ENCODE measurements at places on chromosomes 5 and 9.

- DNase-seq: peak; percentile 10
- peaks cover 7% of the 10 kb centered on the region for H3K4me1 ChIP-seq
- H3K27me3 ChIP-seq: no peaks in the 10 kb centered on the region
- H3K4me3 ChIP-seq: no peak overlapping the region
Observed at GRCh38 chr5:8340739-8341344, 471.9 kb downstream of the MTRR start.

GRCh38 chr9:16726029-16726428 lies 144.4 kb downstream of the BNC2 start:
- DNase-seq: no peak
- no peak overlapping the region for H3K4me3 ChIP-seq
- H3K4me1 ChIP-seq: no peaks in the 10 kb centered on the region
- no peak overlapping the region for H3K27ac ChIP-seq
- no peaks in the 10 kb centered on the region for H3K36me3 ChIP-seq
- H3K27me3 ChIP-seq: peaks cover 19% of the 10 kb centered on the region

- H3K27ac ChIP-seq: no peak overlapping the region
- DNase-seq: no peak
- no peak overlapping the region for H3K4me3 ChIP-seq
- H3K27me3 ChIP-seq: no peaks in the 10 kb centered on the region
Observed at GRCh38 chr9:70954596-70955143, 166.8 kb downstream of the TRPM3 start.

DNA sequence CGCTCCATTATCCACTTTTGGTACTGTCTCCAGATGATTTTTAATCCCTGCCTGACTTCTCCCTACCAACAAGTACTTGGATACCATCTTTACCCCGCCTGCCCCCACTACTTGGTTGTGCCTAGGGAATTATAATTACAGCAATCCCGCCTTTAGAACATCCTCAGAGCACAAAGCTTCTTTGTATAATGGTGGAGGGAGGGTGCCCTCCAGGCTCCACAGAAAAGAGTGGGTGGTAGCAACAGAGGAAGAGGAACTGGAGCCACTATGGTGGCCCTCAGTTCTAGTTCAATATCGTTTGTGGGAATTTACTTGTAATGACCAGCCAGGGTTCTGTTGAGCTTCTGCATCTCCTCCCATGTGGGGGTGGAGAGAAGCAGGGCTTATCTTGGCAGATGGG lies 79.0 kb upstream of the RNF38 start:
- DNase-seq: no peak
- no peaks in the 10 kb centered on the region for H3K27me3 ChIP-seq
- no peak overlapping the region for H3K27ac ChIP-seq

- H3K36me3 ChIP-seq: no peaks in the 10 kb centered on the region
- no peaks in the 10 kb centered on the region for H3K4me1 ChIP-seq
- no peak overlapping the region for H3K27ac ChIP-seq
- no peak for DNase-seq
Observed at GRCh38 chr9:105679257-105680022, 14.9 kb upstream of the TMEM38B start.

DNA sequence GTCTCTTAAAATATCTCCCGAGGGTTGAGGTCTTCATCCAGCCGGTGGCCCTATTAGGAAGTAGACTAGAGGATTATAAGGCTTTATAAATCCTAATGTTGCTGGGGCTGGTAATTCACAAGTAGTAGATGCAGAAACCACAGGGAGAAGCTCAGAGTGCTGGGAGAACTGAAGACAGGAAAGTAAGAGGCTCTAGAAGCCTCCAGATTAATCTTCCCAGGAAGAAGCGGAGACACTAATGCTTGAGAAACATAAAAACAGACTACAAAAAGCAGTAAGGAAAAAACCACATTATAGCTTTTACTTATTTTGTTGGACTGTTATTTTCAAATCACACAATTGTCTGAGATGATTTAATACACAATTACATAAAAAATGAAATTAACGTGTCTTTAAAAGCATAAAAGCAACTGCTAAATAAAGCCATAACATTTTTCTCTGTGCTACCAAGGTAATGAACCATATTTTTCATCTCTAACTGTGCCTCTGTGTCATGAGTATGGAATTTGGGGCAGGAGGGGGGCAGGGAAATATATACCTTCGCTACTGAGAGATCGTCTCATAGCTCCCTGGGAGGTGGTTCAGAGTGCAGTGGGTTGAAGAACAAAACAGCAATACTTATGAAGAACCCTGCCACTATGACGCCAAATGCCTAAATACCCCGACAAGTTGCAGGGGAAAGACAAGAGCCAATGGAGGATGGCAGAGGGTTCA lies 806.2 kb upstream of the WWC1 start:
- DNase-seq: no peak
- H3K27me3 ChIP-seq: no peaks in the 10 kb centered on the region
- no peaks in the 10 kb centered on the region for H3K36me3 ChIP-seq
- H3K4me3 ChIP-seq: no peak overlapping the region

- no peaks in the 10 kb centered on the region for H3K4me1 ChIP-seq
- no peaks in the 10 kb centered on the region for H3K27me3 ChIP-seq
- no peak for DNase-seq
- no peak overlapping the region for H3K4me3 ChIP-seq
Observed at GRCh38 chr9:87703636-87704276, 22.2 kb upstream of the CTSL start.

GRCh38 chr5:177620560-177620959 lies 20.6 kb downstream of the B4GALT7 start:
- peaks cover 69% of the 10 kb centered on the region for H3K36me3 ChIP-seq
- H3K4me1 ChIP-seq: no peaks in the 10 kb centered on the region
- no peaks in the 10 kb centered on the region for H3K27me3 ChIP-seq
- no peak overlapping the region for H3K27ac ChIP-seq
- no peak overlapping the region for H3K4me3 ChIP-seq

GRCh38 chr9:95229230-95229915 lies 88.1 kb downstream of the FANCC start:
- no peak overlapping the region for H3K4me3 ChIP-seq
- no peaks in the 10 kb centered on the region for H3K36me3 ChIP-seq
- no peaks in the 10 kb centered on the region for H3K27me3 ChIP-seq
- H3K4me1 ChIP-seq: no peaks in the 10 kb centered on the region
- DNase-seq: no peak

- H3K27me3 ChIP-seq: no peaks in the 10 kb centered on the region
- H3K27ac ChIP-seq: no peak overlapping the region
- DNase-seq: no peak
Observed at GRCh38 chr5:148418511-148418910, 34.8 kb downstream of the FBXO38 start.

DNA sequence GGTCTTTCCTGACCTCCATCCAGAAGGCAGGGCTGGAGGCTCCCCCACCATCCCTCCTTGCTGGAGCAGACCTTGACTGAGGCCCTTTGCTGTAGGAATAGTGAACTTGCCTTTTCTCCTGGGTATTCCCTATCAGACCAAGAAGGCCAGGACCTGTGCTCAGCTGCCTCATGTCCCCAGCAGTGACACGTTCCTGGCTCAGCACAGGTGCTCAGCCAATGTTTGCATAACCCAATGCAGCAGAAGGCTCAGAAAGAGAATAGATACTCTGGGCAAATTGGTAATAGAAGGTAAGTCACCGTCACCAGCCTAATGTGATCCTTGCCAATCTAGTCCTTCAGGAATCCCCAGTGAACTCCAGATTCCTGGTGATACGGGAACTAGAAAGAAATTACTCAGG lies 96.4 kb downstream of the ACTL7B start:
- H3K36me3 ChIP-seq: no peaks in the 10 kb centered on the region
- no peaks in the 10 kb centered on the region for H3K4me1 ChIP-seq
- DNase-seq: no peak
- no peak overlapping the region for H3K4me3 ChIP-seq
- no peaks in the 10 kb centered on the region for H3K27me3 ChIP-seq
- H3K27ac ChIP-seq: no peak overlapping the region

- no peak overlapping the region for H3K4me3 ChIP-seq
- no peak for DNase-seq
- no peak overlapping the region for H3K27ac ChIP-seq
- no peaks in the 10 kb centered on the region for H3K36me3 ChIP-seq
- H3K4me1 ChIP-seq: no peaks in the 10 kb centered on the region
Observed at GRCh38 chr9:14406463-14406862, 92.5 kb upstream of the NFIB start.

GRCh38 chr9:27529316-27530278 lies at the start of gene MOB3B:
TSS of gene MOB3B (minus strand) at chr9:27529814. CDS start at chr9:27455550, 74,264 bp downstream.
- peaks cover 11% of the 10 kb centered on the region for H3K4me1 ChIP-seq
- no peaks in the 10 kb centered on the region for H3K36me3 ChIP-seq
- DNase-seq: peak; percentile 68
- no peak within 1 kb of the TSS for H3K27ac ChIP-seq
- peaks cover 34% of the 10 kb centered on the region for H3K27me3 ChIP-seq

DNA sequence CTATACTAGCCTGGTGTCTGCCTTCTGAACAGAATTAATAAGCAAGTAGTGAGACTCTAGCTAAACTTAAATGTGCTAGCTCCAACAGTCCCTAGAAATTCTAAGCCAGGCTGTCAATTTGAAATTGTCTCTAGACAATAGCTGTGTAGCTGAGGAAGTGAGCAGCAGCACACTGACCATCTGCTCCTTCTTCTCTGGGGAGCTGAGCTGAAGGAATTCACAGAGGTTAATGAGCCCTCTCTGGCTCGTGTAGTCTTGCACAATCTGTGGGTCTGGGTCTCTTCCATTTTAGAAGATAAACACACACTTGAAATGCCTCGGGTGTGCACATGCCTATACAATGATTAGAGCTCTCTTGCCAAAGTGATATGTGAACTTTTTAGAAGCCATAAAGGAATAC lies 63.5 kb upstream of the BARX1 start:
- no peak overlapping the region for H3K27ac ChIP-seq
- H3K27me3 ChIP-seq: no peaks in the 10 kb centered on the region
- no peaks in the 10 kb centered on the region for H3K36me3 ChIP-seq
- H3K4me3 ChIP-seq: no peak overlapping the region

GRCh38 chr5:41457094-41457493 lies 53.3 kb downstream of the PLCXD3 start:
- no peaks in the 10 kb centered on the region for H3K4me1 ChIP-seq
- H3K27ac ChIP-seq: no peak overlapping the region
- H3K36me3 ChIP-seq: no peaks in the 10 kb centered on the region
- H3K27me3 ChIP-seq: no peaks in the 10 kb centered on the region
- no peak overlapping the region for H3K4me3 ChIP-seq
- DNase-seq: no peak

GRCh38 chr5:135628771-135629563 lies 50.2 kb upstream of the CXCL14 start:
- H3K4me3 ChIP-seq: no peak overlapping the region
- peaks cover 16% of the 10 kb centered on the region for H3K27me3 ChIP-seq
- H3K4me1 ChIP-seq: no peaks in the 10 kb centered on the region
- no peak overlapping the region for H3K27ac ChIP-seq
- DNase-seq: no peak
- H3K36me3 ChIP-seq: no peaks in the 10 kb centered on the region

GRCh38 chr9:12539580-12539975 lies 153.6 kb upstream of the TYRP1 start:
- no peak overlapping the region for H3K27ac ChIP-seq
- H3K36me3 ChIP-seq: no peaks in the 10 kb centered on the region
- H3K4me1 ChIP-seq: no peaks in the 10 kb centered on the region
- no peaks in the 10 kb centered on the region for H3K27me3 ChIP-seq
- no peak for DNase-seq

GRCh38 chr9:15572200-15572770 lies 19.4 kb downstream of the CCDC171 start:
- DNase-seq: no peak
- H3K27ac ChIP-seq: no peak overlapping the region
- no peak overlapping the region for H3K4me3 ChIP-seq
- no peaks in the 10 kb centered on the region for H3K36me3 ChIP-seq
- H3K4me1 ChIP-seq: no peaks in the 10 kb centered on the region

DNA sequence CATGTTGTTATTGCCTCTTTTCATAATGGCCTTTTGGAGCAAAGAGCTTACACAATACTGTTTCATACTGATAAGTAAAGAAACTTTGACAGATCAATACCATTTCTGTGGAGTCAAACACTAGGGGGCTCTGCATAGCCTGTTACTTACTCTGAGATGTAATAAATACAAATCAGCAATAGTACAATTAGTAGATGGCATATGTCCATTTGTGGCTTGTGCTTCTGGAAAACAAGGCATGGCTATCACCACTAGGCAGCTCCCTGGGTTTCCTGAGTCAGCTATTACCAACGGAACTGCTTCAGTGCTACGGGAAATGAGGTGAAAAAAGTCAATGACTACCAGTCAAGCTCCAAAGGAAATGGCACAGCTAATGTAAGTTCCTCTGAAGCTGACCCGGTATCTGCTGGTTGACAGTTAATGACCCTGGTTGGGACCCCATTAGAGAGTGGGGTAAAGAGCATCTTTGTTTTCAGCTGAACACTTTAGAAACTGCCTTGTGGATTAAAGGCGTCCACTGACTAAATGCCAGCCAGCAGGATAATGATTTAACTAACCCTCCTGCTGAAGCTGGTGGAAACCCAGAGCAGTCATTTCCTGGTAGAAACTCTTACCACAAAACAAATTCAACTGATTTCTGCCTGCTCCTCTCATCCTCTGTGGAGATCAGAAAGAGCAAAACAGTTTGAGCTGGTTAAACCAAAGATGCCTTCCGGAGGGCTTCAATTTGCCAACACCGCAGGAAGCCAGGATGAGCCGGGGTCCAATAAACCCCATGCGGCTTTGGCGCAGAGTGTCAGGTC lies 69.0 kb upstream of the FAM169A start:
- DNase-seq: no peak
- H3K4me1 ChIP-seq: no peaks in the 10 kb centered on the region
- no peak overlapping the region for H3K4me3 ChIP-seq
- H3K27me3 ChIP-seq: no peaks in the 10 kb centered on the region

DNA sequence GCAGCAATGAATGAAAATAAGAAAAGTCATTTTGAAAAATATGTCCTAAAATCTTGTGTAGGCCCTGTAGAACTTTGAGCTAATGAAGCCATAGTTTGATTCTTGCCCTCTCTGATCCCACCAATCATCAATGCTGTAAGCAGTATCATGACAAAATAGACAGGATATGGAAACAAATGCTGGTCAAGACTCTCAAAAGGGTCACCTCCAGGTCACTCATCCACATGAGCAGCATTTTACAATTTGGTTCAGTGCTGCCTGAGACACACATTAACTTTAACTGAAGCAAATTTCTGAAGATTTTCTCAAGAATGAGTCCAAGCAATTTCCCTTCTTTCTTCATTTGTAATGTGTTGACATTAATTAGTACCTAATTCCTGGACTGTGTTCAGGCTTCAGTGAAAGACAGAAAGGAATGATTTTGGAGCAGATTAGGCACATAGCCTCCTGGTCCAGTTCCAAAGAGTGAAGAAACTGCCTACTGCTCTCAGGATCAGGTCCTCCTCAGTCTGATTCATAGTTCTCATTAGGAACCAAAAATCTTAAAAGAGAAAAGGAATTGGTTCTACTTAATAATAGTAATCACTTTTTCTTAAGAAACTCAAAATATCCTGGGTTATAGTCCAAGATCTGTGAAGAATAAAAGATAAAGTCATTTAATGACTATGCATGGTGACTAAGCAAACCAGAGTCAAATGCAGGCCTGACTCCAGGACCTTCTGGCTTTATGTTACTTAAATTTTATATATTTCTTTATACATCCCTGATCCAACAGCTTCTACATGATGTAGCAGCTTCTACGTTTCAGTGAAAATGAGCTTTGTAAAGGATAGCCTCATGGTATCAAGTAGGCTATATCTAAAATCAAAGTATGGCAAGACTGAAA lies 192.1 kb upstream of the RGMB start:
- no peak overlapping the region for H3K27ac ChIP-seq
- no peaks in the 10 kb centered on the region for H3K36me3 ChIP-seq
- no peak for DNase-seq
- H3K4me3 ChIP-seq: no peak overlapping the region
- no peaks in the 10 kb centered on the region for H3K4me1 ChIP-seq
